ENCODE measurements at places on chromosomes 11 and 22.

DNA sequence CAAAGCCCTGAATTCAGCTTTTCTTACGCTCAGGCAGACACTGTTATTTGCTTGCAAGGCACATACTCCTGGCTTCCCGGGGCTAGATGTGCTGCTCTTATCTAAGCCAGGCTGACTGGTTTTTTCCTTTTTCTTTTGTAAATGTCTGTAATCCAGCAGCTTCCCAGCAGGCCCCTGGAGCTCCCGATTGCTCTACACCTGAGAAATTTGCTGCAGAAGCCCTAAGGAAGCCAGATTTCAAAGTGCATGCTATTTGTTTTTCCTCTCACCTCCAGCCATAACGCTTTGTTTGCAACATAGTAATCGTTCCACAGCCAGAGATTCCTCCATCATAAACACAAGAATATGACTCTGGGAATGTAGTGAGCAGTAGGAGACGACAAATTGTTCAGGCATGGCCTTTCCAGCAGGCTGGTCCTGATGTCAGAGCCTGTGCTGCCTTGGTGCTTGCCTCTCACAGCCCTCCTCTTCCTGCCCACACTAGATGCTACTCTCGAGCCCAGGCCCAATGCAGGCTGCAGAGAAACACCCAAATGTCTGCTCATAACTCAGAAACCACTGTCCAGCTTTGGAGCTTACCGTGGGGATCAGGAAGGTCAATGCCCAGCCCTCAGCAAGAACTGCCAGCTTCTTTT, 54.7 kb upstream of the SLC6A5 start:
- DNase-seq: no peak

DNA sequence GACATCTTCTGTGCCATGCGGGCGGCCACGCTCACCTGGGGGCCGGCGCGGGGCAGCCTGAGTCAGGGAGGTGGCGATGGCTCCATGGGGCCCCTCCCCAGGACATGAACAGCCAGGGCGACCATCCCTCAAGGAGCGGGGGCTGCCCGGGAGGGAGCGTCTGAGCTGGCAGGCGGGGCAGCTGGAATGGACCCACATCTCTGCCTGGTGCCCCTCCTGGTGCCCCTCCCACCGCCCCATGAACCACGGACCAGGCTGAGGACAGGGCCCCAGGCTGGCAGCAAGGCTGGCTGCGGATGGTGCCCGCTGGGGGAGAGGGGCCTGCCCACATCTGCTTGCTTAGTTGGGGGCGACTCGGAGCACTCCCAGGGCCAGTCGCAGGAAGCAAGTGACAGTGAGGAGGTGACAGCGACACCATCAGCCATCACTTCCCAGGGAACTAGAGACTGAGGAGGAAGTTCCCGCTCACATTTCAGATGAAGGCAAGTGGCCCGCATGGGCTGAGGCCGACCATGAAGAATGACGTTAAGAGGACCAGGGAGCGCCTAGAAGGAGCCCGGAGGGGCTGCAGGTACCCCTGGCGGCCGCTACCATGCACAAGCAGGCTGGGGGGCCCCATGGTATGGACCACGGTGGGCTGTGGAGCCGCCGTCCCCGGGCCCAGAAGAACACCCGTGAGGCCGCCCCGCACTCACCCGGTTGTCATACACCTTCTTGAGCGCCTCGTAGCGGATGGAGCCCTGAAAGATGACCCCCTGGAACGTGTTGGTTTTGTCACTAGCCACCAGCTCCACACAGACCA, 37.3 kb downstream of the KIAA0930 start:
- DNase-seq: no peak

- no peak for DNase-seq
These were observed 61.0 kb upstream of the PLET1 start for GRCh38 chr11:112321501-112322172.

DNA sequence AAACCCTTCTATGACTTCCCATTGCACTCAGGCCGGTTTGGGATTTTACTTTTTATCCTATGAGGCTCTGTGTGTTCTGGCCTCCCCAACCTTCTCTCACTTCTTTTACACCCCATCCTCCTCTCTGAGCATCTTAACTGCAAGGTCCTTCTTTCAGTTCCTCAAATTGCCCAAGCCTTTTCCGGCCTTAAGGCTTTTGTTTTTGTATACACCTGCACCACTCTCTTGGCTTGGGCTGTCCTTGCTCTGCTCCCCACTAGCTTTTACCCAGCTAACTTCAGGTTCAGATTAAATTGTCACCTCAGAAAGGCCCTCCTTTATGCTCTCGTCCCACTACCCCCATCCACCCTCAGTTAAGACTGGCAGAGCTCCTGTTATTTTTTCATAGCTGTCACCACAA, 55.5 kb downstream of the FAM83F start:
- no peak for DNase-seq

Measured in stimulated activated CD4-positive, alpha-beta T cell treated with anti-CD3 and anti-CD28 coated beads, Interleukin-12 subunit alpha, Interleukin-12 subunit beta, amount 100 ng/mL, for 4 hours (primary cell).